Amniotic stem cell (primary cell): ENCODE measurements at places on chromosomes 6 and 20.

DNA sequence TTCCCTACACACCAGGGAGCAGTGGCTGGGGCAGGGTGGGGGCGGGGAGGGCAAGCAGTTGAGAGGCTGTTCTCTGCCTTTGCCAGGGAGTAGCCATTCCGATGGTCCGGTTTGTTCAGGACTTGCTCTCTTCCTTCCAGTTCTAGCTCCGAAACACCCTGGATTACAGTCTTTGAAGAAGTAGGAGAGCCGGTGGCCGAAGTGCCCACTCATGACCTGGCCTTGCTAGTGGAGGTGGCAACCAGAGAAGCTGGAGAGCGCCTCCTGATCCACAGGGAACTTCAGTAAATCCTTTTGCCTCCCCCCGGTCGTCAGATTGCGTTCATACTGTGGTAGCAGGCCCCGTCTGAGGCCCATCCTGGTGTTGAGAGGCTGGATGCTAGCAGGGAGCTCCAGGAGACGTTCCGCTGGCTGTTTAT, 92.8 kb downstream of the ARID1B start:
- DNase-seq: no peak

DNA sequence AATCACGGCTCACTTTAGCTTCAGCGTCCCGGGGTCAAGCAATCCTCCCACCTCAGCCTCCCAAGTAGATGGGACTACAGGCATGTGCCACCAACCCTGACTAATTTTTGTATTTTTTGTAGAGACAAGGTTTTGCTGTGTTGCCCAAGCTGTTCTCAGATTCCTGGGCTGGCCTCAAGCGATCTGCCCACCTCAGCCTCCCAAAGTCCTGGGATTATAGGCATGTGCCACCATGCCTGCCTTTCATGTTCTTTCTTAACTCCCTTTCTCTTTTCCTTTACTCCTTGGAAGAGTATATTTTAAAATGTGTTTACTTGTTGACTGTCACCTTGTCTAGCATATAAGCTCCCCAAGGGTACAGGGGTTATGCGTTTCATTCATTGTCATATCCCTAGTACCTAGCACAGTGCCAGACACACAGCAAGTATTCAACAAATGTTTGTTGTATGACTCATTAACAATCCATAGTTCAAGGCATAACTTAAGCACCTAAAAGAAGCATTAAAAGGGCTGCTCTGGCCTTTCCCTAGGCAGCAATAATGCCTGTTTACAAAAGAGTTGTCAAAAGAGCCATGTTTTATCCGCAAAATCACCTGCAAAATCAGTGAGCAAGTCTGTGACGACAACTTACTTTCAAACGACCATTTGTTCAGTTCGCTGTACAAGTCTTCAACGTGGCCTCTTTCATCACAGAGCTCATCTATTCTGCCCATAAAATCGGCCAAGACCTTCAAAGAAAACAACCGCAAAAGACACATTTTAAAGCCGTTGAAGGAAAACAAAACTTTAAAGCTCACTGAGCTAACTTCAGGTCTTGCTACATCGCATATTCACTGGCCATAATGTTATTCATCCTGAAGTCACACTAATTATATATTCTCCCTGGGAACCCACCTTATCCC, 4.6 kb downstream of the CYP24A1 start:
- DNase-seq: no peak

GRCh38 chr6:16909658-16910360, 148.5 kb upstream of the ATXN1 start:
- peak; percentile 66 for DNase-seq

DNA sequence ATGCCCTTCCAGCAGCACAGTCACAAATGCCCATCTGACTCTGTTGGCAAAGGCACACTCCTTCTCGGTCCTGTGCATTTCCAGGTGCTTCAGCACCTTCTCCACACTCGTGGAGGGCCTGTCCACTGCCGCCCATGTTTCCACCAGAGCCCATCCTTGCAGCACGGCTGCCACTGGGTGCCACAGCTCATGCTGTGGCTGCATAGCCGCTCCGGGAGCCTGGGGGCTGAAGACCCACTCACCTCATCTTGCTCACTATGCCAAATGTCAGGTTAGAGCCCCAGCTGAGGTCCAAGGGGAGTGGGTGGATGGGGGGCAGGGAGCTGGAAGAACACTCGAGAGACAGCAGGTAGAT, 6.9 kb downstream of the ZKSCAN3 start:
- no peak for DNase-seq

GRCh38 chr6:7819431-7820015, 91.1 kb downstream of the TXNDC5 start:
- DNase-seq: no peak

DNA sequence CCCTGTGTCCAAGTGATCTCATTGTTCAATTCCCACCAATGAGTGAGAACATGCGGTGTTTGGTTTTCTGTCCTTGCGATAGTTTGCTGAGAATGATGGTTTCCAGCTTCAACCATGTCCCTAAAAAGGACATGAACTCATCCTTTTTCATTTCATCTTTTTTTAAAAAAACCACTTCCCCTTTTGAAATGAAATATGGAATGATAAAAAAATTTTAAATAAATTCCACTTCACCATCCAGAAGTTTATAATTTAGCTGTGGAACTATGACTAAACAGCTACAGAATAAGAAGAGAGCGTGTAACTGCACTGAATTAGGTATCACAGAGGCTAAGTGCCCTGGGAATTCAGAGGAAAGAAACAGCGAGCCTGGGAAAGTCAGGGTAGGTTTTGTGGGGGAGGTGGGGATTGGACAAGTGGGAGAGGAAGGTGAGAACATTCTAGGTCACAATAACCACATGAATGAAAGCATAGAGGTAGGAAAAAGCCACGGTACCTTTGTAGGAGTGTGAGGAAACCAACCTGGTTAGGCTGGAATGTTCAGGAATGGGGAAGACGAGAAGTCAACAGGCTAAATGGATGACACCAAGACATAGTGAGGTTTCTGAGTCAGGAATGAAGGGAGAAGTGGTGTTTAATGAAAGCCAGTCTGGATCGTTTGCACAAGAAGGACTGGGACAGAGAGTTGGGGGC, 11.0 kb downstream of the TRIM10 start:
- no peak for DNase-seq

DNA sequence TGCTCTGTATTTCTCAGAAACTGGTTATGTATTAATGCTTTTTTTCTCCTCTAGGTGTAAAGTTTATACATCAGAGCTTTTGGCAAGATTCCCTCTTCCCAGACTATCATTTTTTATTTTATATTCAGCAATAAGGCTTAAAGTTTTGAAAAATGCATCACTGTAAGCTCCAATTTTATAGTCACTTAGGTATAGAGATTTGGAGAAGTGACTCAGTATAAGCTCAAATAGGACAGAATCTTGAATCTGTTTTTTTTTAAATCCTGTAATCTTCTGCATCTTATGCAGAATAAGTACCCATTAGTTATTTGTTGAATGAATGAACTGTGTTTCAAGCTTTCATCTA, 1.0 kb downstream of the NCOA7 start:
- no peak for DNase-seq

DNA sequence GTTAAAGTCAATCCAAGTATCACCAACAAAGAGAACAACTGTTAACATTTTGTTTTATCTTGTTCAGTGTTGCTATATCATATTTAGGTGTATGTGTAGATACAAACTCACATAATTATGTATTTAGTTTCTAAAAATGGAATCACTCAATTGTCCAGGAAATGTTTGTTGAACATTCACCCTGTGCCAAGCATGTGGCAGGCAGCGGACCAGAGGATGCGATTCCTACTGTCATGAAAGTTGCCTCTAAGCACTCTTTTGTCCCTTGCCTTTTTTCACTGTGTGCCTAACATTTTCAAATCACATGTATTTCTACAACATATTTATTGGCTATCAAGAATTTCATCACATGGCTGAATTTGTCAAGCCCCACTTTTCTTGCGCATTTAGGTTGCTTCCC, 16.9 kb upstream of the TGM2 start:
- no peak for DNase-seq

- DNase-seq: no peak
These were observed 337.8 kb downstream of the BTBD3 start for GRCh38 chr20:12255461-12255970.

GRCh38 chr6:34795836-34796425, 4.0 kb downstream of the BLTP3A start:
- DNase-seq: peak; percentile 5

- no peak for DNase-seq
These were observed at the start of gene TNFRSF6B for GRCh38 chr20:63696628-63697356. Gene TNFRSF6B (plus strand): TSS chr20:63696652. CDS start chr20:63696768, 116 bp downstream.

- DNase-seq: peak; percentile 72
These were observed 108.0 kb downstream of the PPP1R14C start for GRCh38 chr6:150250826-150251225.

GRCh38 chr6:4055420-4056041, 23.4 kb downstream of the FAM217A start:
- DNase-seq: peak; percentile 68

GRCh38 chr20:57428324-57429158, 37.3 kb downstream of the RBM38 start:
- no peak for DNase-seq

- no peak for DNase-seq
These were observed 186.7 kb downstream of the NKAIN2 start for GRCh38 chr6:123990376-123990775.

DNA sequence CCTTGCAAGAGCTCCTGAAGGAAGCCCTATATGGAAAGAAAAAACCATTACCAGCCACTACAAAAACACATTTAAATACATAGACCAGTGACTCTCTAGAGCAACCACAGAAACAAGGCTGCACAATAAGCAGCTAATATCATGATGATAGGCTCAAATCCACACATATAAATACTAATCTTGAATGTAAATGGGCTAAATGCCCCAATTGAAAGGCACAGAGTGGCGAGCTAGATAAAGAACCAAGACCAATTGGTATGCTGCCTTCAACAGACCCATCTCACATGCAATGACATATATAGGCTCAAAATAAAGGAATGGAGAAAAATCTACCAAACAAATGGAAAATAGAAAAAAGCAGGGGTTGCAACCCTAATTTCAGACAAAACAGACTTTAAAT, 153.0 kb downstream of the LRRC1 start:
- DNase-seq: no peak

DNA sequence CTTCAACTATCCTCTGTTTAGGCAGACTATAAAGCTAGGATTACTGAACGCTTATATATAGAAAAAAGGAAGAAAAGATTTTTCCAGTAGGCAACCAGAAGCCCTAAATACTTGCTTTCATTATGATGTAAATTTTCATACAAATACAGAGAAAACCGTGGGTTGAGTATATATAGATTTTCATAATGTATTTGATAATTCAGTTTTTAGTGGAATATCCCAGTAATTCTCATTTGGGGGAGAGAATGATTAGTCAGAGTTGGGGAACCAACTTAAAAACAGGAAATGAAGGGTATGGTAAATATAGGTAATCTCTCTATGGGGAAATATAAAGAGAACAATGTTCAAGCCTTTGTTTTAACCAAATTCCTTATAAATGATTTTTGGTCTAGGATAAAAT, 154.0 kb upstream of the CITED2 start:
- no peak for DNase-seq

GRCh38 chr6:17950095-17950494, 37.3 kb downstream of the KIF13A start:
- DNase-seq: no peak

GRCh38 chr6:144957236-144957937, 672.3 kb downstream of the UTRN start:
- no peak for DNase-seq

DNA sequence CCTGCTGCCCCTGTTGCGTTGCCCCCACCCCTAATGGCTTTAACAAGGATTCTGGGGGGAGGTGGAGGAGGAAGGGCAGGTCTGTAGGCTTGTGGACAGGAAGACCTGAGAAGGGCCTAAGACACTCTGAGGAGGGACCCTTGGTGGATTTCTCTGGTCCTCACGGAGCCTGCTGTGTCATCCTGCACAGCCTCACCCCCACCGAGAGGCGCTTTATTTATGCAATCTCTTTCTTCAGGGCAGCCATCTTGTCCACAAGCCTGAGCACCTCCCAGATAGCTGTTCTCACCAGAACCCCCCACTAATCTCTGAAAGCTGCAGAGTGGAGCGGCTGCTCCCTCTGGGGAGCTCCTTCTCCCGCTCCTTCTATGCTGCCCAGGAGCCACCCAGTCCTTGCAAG, 59.3 kb upstream of the MLN start:
- DNase-seq: no peak

GRCh38 chr6:133705731-133706130, 183.2 kb upstream of the TCF21 start:
- DNase-seq: peak; percentile 17

DNA sequence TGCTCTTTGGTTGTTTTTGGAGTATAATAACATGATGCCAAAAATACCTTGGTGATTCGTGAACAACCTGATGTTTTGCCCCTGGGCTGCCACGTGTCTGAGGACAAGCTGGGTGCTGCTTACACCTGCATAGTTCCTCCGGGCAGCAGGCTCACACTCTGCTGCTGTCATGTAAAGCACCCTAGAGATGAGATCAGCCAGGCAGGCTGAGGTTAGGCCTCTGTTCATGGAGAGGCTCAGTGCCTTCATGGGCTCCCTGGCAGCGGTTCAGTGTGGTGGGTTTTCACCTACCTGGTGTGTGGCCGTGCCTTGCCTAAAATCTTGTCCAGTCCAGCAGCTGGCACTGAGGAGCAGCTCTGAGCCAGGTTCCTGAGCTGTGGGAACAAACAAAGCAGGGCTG, 60.1 kb upstream of the TAGAP start:
- DNase-seq: no peak

DNA sequence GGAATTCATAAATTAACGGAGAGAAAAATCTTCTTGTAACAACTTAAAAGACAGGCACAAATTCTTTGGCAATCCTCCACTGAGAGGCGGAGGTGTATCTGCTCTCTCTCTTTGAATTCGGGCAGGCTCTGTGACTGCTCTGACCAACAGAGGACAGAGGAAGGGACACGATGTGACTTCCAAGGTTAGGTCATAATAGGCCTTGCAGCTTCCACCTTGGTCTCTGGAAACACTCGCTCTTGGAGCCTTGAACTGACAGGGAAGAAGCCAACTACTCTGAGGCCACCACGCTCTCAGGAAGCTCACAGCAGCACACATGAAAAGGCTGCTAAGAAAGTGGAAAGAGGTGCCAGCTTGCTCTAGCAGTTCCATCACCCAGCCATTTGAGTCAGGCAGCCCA, 14.9 kb downstream of the TOMM34 start:
- DNase-seq: no peak

DNA sequence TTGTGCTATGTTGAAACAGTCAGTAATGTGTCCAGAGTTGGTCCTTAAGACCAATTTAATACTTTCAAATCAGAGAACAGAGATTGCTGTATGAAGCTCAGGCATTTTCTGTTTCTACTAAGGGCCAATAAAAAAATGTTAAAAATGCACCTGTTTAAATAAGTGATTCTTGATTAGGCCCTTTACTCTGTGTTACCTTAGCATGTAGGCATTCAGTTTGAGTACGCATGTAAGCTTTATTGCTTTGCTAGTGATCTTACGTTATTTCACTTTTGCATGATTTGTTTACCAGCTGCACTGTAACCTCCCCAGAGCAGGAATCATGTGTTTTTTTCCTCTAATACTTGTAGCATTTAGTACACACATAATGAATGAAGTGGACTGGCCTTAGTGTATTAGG, 61.0 kb downstream of the AFG1L start:
- DNase-seq: no peak

GRCh38 chr20:11646359-11646758, 271.3 kb upstream of the BTBD3 start:
- no peak for DNase-seq
